ENCODE measurements at places on chromosomes 6 and 20. TPM values are rescaled to one million over a fixed set of nuclear protein-coding genes. Genes with fewer than 3 reads are reported as not detected.

Gene PRDM13
- 1.1 TPM for total RNA-seq

Gene RHAG
- total RNA-seq = 0.07 TPM

Gene ZBTB12
- total RNA-seq = 5.1 TPM

Gene BEND3
- 4.4 TPM for total RNA-seq

Gene NRSN2
- 60.3 TPM for total RNA-seq

Gene CNR1
- total RNA-seq = 0.33 TPM

Gene L3MBTL3
- total RNA-seq = 4.5 TPM

Gene RIN2
- 33.7 TPM for total RNA-seq
